MCF 10A (cell line): ENCODE measurements at places on chromosomes 13 and 19. TPM values are rescaled to one million over a fixed set of nuclear protein-coding genes. Genes with fewer than 3 reads are reported as not detected.

GRCh38 chr19:23403581-23404324 lies 8.5 kb upstream of the ZNF91 start:
- no peak for DNase-seq

ZNF615 gene
- 7.3 and 9.0 TPM in 2 replicates for total RNA-seq

ZNF460 gene
- 72.5 and 95.5 TPM in 2 replicates for total RNA-seq

DNA sequence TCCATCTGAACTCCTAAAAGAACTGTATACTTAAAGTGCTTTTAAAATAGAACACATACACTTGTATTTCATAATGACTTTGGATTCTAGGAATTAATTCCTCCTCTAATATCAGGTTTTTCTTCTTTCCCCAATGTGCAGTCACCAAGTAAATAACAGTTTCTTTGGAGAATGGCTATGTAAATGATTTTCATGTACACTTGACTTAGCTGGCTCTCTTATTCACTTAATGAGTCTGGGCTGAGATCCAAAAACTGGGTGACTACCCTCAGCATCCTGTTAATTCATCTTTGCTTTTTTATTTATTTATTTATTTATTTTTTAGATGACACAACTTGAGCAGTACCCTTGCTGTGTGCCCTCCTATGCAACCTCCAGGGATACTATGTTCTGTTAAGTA lies 1003.7 kb downstream of the SLITRK1 start:
- DNase-seq: peak; percentile 56

DNA sequence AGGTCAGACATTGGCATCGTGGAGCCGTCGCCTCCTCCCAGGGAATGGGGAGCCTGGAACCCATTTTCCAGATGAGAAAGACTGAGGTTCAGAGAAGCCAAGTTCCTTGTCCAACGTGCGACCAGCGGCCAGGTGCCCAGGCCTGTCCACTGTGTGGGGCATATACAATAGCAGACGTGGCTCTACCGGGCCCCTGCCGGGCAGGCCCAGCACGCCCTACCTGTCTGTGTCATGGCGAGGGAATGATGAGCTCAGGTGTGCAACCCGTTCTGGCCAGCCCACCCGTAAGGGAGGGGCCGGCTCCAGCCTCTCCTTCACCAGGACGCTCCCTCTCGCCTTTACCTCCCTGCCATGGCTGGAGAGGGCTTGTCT lies 837 bp downstream of the GNA15 start:
- DNase-seq: peak; percentile 73

GRCh38 chr19:2800506-2800905 lies 15.2 kb downstream of the THOP1 start:
- DNase-seq: no peak

DNA sequence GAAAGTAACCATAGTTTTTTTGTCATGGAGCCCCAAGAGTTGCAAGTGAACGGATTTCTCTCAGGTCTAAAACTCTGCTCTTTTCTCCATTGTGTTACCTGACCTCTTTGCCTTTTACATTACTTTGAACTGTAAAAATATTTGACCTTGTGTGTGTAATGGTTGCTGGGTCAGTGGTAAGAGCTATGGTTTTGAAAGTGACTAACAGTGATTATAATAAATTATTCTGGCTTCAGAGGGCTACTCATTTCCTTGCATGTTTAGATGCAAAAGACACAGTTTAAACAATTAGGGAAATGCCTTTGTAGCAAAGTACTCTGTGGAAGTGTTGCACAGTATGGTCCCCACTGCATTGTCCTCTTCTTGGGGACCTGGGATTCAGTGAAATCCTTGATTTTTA lies 29.3 kb upstream of the PSG8 start:
- no peak for DNase-seq

GRCh38 chr13:57824121-57824520 lies 192.6 kb downstream of the PCDH17 start:
- no peak for DNase-seq

CPB2 gene
- total RNA-seq: not detected in 2 replicates

DNA sequence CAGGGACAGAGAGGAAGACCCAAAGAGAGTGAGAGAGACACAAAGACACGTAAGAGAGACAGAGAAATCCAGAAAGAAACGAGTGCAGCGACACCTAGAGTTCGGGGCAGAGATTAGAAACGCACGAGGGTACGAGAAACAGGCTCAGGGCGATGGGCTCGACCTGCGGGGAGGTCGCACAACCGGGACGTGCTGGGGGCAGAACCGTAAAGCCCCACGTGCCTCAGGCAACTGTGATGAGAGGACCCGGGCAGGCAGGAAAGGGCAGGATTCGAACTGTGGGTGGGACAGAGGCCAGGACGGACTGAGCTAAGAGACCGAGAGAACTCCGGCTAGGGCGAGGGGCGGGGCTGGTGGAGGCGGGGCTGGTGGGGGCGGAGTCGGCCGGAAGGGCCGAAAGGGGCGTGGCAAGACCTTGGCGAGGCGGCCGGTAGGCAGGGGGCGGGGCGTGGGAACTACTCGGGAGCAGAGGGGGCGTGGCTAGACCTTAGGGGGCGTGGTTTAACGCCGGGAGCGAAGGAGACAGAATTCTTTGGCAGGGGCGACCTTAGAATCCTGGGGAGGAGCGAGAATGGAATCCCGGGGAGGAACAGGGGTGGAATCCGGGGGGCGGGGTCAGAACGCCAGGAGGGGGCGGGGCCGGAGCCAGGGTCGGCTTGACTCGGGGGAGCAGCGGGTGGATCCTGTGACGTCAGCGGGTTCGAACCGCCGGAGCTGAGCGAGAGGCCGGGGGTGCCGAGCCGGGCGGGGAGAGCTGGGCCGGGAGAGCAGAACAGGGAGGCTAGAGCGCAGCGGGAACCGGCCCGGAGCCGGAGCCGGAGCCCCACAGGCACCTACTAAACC lies at the start of gene NECTIN2:
NECTIN2 (plus strand) TSS at position 686 of the 843 bp plus-strand sequence. CDS start 229 bp downstream, outside the sequence.
- DNase-seq: peak; percentile 99

FFAR3 gene
- not detected in 2 replicates for total RNA-seq

GRCh38 chr19:2653710-2654707 lies 48.5 kb downstream of the GNG7 start:
- DNase-seq: no peak

GRCh38 chr19:55080121-55080967 lies 4.7 kb downstream of the EPS8L1 start:
- peak; percentile 64 for DNase-seq

KIR3DL1 gene
- not detected in 2 replicates for total RNA-seq

KLK15 gene
- not detected in 2 replicates for total RNA-seq

GRCh38 chr13:37766502-37766901 lies 103.1 kb downstream of the TRPC4 start:
- no peak for DNase-seq

GRCh38 chr13:106989876-106990275 lies 421.9 kb upstream of the ARGLU1 start:
- DNase-seq: no peak

- DNase-seq: no peak
Observed at GRCh38 chr19:33772102-33772857, 24.4 kb upstream of the KCTD15 start.

DNA sequence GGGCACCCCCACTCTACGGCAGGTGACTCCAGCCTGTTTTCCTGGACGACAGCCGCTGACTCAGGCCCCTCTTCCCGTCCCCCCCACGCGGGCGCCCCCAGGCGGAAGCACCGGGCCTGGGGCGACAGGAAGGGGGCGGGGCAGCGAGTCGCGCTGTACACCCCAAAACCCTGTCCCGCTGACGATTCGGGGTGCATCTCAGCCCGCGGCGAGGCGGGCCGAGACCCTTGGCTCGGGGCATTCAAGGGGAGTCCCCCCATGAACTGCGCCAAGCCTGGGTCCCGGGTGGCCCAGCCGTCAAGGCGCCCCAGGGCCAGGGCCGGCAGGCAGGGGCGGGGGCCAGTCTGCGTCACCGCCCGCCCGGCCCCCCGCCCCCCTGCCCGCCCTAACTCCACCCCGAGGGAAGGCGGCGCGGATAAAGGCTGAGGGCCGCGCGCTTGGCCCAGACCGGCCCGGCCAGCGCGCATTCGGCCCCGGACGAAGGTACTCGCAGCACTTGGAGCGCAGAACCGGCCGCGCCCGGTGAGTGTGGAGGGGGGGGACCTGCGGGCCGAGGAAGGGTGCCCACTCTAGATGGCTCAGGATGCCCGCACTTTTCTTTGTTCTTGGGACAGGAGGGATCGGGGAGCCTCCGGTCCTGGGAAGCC lies at the start of gene MIDN:
MIDN (plus strand) TSS at position 445 of the 647 bp plus-strand sequence. CDS start 1,714 bp downstream, outside the sequence.
- DNase-seq: peak; percentile 90

PIAS4 gene
- 15.1 and 31.4 TPM in 2 replicates for total RNA-seq

F2RL3 gene
- not detected in 2 replicates for total RNA-seq

GRCh38 chr13:44873461-44873860 lies 115.8 kb downstream of the NUFIP1 start:
- DNase-seq: no peak

DNA sequence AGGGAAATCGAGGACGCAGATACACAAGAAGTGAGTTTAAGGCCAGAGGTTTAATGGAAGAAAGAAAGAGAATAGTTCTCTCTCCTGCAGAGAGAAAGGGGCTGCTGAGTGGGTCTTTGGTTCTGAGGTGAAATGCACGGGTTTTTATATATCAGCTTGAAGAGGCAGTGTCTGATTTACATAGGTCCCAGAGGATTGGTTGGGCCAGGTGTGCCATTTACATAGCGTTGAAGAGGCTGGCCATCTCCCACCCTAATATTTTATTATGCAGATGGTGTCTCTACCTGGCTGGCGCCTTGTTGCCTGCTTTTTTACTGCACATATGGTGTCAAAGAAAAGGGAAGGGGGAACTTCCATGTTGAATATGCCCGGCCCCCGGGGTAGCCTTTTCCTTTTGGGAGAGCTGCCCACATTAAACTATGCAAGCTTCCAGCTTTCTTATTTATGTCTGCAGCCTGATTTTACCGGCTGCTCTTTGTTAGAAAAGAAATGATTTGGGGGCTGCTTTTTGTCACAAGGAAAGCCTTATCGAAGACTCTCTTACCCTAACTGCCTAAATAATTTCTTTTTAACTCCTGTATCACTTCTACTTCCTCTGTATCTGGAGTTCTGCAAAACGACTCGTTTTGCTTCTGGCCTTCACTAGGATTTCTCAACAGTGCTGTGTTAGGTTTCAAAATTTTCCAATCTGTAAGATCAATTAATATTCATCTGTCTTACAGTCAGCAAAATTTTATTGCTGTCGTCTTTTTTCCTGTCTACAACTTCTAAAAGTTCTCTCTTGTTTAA lies 268.5 kb downstream of the B3GLCT start:
- no peak for DNase-seq

- DNase-seq: no peak
Observed at GRCh38 chr19:17125062-17125727, 49.6 kb downstream of the MYO9B start.

GRCh38 chr19:1172353-1173158 lies 1.5 kb downstream of the SBNO2 start:
- DNase-seq: peak; percentile 83

RGS9BP gene
- total RNA-seq: 0.16 and 0.69 TPM in 2 replicates

GRCh38 chr13:113472355-113473025 lies 18.0 kb downstream of the DCUN1D2 start:
- DNase-seq: no peak

DNA sequence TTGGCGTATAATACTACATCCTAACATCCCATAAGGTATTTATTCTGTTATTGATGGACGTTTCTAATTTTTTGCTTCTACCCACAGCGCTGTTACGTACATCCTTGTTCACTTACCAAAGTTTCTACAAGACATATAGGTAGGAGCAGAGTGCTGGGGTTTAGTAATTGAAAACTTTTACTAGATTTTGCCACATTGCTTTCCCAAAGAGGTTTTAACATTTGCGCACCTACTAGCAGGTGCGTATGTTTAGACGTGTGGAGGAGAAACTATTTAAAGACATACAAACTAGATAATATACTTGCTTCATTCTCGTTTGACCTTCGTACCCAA lies 559 bp upstream of the RPL21 start:
- no peak for DNase-seq

GRCh38 chr13:50915565-50915964 lies 6.0 kb downstream of the RNASEH2B start:
- no peak for DNase-seq

- DNase-seq: no peak
Observed at GRCh38 chr19:1882089-1882785, 3.1 kb downstream of the ABHD17A start.

GRCh38 chr19:45597425-45598111 lies 4.4 kb downstream of the GPR4 start:
- DNase-seq: no peak

DNA sequence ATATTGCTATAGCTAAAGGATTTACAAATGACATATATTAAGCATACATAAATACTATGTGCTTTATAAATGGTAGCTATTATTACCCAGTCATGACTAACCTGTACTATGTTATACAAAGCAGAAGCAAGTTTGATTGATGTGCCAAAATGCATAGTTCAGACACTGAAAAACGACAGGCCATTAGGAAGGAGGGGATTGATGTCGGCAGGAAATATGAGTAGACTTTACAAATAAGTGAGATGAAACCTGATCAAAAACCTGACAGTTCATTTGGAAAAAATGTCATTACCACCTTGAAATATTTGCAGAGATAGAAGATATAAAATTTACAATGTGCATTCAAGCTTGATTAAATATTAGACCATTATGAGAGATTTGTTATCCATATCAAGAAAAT lies 38.8 kb upstream of the TPP2 start:
- DNase-seq: no peak

GRCh38 chr13:77691871-77692270 lies 5.6 kb upstream of the SLAIN1 start:
- no peak for DNase-seq

ZNF324 gene
- total RNA-seq: 6.5 and 7.9 TPM in 2 replicates

HCST gene
- not detected in 2 replicates for total RNA-seq

GRCh38 chr19:3603121-3603811 lies 3.4 kb downstream of the TBXA2R start:
- DNase-seq: no peak
